ENCODE measurements at places on chromosomes 2 and 18.

DNA sequence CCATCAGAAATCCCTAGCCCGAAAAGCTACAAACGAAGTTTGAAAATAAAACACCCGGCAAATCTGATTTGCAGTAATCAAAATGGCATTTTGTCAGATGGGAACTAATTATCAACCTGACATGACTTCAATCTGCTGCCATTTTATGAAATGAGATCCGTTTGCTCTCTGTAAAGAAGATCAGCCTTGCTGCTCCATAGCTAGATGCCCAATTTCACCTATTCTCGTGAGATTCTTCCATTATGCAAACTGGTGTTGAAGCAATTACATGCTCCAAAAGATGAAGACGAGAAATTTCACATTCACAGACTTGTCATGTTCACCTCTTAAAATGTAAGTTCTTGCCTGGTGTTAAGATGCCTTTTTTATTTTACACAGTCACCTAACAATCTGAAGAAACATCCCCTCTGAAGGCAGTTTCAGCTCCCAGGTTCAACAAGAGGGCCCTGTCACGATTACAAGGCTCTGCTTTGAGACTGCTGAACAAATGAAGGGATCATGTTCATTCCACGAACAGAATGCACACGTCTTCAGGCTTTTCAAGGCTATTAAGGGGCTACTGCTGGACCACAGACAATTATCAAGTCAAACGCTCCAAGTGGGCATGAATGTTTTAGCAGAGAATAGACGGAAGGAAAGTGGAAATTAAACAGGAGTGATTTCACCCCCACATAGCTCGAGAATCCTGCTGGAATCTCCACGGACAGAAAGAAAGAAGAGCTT is 172.6 kb upstream of the PID1 start:
- DNase-seq, result no peak
- no peak overlapping the region for H3K27ac ChIP-seq
- H3K4me3 ChIP-seq, result no peak overlapping the region
- peaks cover 2% of the 10 kb centered on the region for H3K27me3 ChIP-seq

DNA sequence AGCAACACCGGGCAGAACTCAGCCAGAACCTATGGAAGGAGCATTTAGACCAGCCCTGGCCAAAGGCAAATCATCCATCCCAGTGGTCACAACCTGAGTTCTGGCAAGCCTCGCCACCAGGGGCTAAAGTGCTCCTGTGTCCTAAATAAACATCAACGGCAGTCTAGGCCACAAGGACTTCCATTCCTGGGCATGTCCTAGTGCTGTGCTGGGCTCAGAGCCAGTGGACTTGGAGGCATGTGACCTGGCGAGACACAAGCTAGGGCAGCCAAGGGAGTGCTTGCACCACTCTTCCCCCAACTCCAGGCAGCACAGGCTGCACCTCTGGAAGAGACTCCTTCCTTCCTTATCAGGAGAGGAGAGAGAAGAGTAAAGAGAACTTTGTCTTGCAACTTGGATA is 69.0 kb downstream of the ST6GAL2 start:
- no peak overlapping the region for H3K4me3 ChIP-seq
- H3K27ac ChIP-seq, result no peak overlapping the region
- peaks cover 4% of the 10 kb centered on the region for H3K27me3 ChIP-seq
- no peaks in the 10 kb centered on the region for H3K4me1 ChIP-seq
- H3K36me3 ChIP-seq, result no peaks in the 10 kb centered on the region

- H3K4me3 ChIP-seq, result no peak overlapping the region
- no peak for DNase-seq
- no peaks in the 10 kb centered on the region for H3K27me3 ChIP-seq
- no peak overlapping the region for H3K27ac ChIP-seq
- peaks cover 9% of the 10 kb centered on the region for H3K4me1 ChIP-seq
- no peaks in the 10 kb centered on the region for H3K36me3 ChIP-seq
Measured at GRCh38 chr18:75162467-75162866, 46.5 kb downstream of the PTGR3 start.

DNA sequence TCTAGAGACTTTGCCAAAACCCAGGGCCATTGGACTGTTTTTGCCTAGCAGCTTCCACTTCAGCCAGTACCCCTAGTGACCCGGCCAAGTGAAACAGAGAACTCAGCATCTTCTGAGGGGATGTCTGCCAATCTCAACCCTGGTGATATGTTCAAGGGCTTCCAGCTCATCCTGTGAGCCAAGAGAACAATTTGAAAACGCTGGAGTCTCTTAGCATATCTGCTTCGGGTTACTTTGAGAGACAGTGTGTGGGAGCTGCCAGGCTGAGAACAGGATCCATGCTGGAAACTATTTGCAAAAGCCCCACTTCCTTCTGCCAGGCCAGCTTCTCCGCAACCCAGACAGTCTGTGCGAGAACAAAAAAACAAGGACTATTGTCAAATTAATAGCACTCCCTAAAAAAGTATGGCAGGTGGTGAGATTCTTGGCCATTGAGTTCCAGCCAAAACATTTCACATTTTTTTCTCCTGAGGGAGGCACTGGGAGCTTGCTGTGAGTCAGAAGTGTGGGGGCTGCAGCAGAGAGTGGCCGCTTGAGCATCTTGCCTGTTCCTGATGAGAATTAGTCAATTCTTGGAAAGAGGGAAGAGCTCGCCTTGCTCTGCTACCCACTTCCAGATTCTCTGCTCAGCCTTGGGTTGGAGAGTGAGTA is 395.6 kb upstream of the TRIB2 start:
- no peaks in the 10 kb centered on the region for H3K36me3 ChIP-seq
- no peak for DNase-seq
- no peak overlapping the region for H3K4me3 ChIP-seq
- H3K27ac ChIP-seq, result no peak overlapping the region
- peaks cover 2% of the 10 kb centered on the region for H3K27me3 ChIP-seq
- H3K4me1 ChIP-seq, result no peaks in the 10 kb centered on the region

GRCh38 chr2:172047566-172048507 is 37.5 kb upstream of the DLX1 start:
- H3K4me1 ChIP-seq, result peaks cover 3% of the 10 kb centered on the region
- DNase-seq, result no peak
- H3K36me3 ChIP-seq, result no peaks in the 10 kb centered on the region
- H3K4me3 ChIP-seq, result no peak overlapping the region

DNA sequence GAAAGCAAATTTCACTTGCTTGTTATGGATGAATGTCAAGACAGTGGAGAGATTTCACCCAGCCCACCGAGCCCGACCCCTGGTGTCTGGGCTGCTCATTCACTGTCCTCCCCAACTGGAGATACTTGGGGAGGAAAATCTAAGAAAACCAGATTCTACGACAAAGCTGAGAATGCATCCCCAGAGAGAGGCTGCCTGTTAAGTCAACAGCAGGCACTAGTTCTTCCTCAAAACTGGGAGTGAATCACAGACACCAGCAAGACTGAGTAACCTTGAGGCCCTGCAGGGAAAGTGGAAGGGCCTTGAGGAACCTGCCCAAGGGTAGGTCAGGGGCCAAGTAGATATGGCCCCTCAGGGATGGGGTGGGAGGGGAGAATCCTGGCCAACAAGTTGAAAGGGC is 34.2 kb upstream of the MLPH start:
- no peaks in the 10 kb centered on the region for H3K36me3 ChIP-seq
- no peaks in the 10 kb centered on the region for H3K27me3 ChIP-seq
- peaks cover 15% of the 10 kb centered on the region for H3K4me1 ChIP-seq
- DNase-seq, result no peak
- H3K4me3 ChIP-seq, result no peak overlapping the region

DNA sequence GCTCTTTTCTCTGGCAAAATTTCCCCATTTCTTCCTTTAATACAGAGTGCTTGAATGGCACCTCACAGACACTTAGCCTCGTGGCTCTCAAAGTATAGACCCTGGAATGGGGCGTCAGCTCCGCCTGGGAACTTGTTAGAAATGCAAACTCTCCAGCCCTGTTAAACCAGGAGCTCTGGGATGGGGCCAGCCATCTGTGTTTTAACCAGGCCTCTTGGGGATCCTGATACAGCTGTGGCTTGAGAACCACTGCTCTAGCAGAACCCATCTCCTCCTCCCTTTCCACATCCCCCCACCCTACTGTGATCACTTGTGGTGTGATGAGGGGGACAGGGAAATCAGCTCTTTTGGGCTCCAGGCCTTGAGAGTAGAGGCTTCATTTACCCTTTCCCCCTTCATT is 15.9 kb downstream of the LTBP1 start:
- no peak for DNase-seq
- no peak overlapping the region for H3K27ac ChIP-seq
- peaks cover 2% of the 10 kb centered on the region for H3K27me3 ChIP-seq
- H3K4me3 ChIP-seq, result no peak overlapping the region
- H3K4me1 ChIP-seq, result no peaks in the 10 kb centered on the region
- no peaks in the 10 kb centered on the region for H3K36me3 ChIP-seq

- H3K4me1 ChIP-seq, result no peaks in the 10 kb centered on the region
- H3K36me3 ChIP-seq, result no peaks in the 10 kb centered on the region
- peaks cover 32% of the 10 kb centered on the region for H3K27me3 ChIP-seq
- no peak for DNase-seq
Measured at GRCh38 chr2:120732506-120733237, 3.0 kb upstream of the GLI2 start.

DNA sequence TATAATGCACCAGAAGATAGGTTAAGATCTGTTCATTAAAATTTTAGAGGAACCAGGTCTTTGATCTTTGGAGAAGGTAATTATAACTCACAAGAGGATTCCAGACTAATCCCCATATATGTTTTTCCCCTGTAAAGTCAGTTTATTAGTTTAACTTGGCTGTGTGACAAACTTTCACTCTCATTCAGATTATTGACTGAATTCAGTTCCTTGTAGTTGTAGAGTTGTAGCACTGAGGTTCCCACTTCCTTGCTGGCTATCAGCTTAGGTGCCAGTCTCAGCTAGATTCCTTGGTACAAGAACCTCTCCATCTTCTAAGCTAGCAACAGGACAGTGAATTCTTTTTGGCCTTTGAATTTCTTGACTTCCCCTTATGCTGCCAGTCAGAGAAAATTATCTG is 19.1 kb downstream of the REG1A start:
- H3K27ac ChIP-seq, result no peak overlapping the region
- no peaks in the 10 kb centered on the region for H3K27me3 ChIP-seq
- no peaks in the 10 kb centered on the region for H3K4me1 ChIP-seq
- no peak for DNase-seq
- H3K36me3 ChIP-seq, result no peaks in the 10 kb centered on the region

DNA sequence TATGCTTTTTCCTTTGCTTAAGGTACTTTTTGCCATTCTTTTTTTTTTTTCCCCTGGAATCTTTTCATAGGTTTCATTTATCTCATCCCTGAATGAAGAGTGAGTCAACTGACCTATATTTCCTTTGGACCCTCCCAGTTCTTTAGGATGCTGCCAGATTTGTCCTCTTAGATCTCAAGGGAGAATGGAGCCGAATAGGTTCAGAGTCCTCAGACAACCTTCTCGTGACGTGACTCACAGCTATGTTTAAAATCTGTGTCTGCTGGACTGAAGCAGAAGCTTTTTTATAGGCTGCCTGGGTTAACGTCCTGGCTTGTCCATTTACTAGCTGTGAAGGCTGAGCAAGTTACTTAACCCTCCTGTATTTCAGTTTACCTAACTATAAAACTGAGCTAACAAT is 358.6 kb downstream of the DLGAP1 start:
- no peaks in the 10 kb centered on the region for H3K36me3 ChIP-seq
- no peak overlapping the region for H3K4me3 ChIP-seq
- no peaks in the 10 kb centered on the region for H3K4me1 ChIP-seq
- H3K27me3 ChIP-seq, result peaks cover 5% of the 10 kb centered on the region

DNA sequence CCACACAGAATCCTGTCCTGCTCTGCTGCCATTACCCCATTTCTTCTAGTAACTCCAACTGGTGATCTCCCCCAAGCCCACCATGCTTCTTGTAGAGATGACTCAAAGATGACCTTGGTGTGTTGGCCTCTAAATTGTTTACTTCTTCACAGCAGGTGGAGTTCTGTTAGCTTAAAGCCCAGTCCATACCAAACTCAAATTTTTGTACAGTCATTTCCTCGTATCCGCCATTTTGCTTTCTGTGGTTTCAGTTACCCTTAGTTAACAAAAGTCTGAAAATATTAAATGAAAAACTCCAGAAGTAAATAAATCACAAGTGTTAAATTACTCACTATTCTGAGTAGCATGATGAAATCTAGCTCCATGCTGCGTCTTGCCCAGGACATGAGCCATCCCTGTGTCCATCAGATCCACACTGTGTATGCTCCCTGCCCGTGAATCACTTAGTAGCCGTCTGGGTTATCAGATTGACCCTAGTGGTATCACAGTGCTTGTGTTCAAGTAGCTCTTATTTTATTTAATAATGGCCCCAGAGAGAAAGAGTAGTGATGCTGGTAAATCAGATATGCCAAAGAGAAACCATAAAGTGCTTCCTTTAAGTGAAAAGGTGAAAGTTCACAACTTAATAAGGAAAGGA is 133.3 kb upstream of the NOL4 start:
- H3K4me1 ChIP-seq, result no peaks in the 10 kb centered on the region
- H3K36me3 ChIP-seq, result no peaks in the 10 kb centered on the region
- no peak overlapping the region for H3K4me3 ChIP-seq
- H3K27ac ChIP-seq, result no peak overlapping the region
- H3K27me3 ChIP-seq, result no peaks in the 10 kb centered on the region

DNA sequence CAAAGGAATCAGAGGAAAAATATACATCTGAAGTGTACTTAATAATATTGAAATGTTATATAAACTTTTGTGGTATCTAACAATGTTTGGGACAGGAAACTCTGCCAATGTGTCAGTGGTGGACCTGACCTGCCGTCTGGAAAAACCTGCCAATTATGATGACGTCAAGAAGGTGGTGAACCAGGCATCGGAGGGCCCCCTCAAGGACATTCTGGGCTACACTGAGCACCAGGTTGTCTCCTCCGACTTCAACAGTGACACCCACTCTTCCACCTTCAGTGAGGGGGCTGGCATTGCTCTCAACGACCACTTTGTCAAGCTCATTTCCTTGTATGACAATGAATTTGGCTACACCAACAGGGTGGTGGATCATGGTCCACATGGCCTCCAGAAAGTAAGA is 32.6 kb downstream of the CALCRL start:
- no peak overlapping the region for H3K4me3 ChIP-seq
- DNase-seq, result no peak
- no peaks in the 10 kb centered on the region for H3K36me3 ChIP-seq
- H3K27me3 ChIP-seq, result no peaks in the 10 kb centered on the region
- H3K4me1 ChIP-seq, result no peaks in the 10 kb centered on the region

DNA sequence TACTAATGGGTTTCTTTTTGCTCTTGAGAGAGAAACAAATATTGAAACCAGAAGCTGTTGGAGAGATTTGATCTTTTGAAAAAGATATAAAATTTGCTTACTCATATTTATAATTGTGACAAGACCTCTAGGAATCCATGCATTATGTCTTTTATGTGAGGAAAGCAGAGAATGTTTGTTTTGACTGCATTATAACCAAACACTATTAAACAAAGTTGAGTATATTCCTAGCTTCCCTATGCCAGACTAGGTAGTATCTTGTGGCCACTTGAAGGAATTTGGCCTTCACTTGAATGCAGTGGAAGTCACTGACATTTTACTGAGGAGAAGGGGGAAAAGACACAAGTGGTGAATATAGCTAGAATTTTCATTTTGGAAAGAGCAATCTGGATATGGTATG is 521.8 kb upstream of the ZEB2 start:
- H3K4me1 ChIP-seq, result no peaks in the 10 kb centered on the region
- H3K27me3 ChIP-seq, result peaks cover 1% of the 10 kb centered on the region
- no peak overlapping the region for H3K4me3 ChIP-seq
- no peak overlapping the region for H3K27ac ChIP-seq
